C1 segment of cervical spinal cord (tissue), 14 donors: ENCODE measurements at places on chromosomes 12 and 14.

DNA sequence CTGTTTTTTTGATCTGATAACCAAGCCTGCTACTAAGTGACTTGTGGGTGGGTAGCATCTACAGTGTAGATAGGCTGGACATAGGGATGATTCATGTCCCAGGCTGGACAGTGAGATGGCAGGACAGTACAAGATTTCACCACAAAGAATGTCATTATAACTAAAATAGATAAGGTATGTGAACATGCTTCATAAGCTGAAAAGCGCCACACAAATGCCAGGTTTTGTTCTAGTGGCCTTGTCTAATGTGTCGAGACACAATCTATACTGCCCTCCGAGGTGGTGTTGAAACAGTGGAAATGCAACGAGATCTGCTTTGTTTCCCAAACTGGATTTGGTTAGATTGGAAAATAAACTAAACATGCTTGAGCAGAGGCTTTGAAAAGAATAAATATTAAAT lies 4.4 kb downstream of the LGALS3 start:
- DNase-seq, result no peak

- no peak for DNase-seq
Measured at GRCh38 chr12:5166976-5167375, 123.3 kb downstream of the KCNA5 start.

DNA sequence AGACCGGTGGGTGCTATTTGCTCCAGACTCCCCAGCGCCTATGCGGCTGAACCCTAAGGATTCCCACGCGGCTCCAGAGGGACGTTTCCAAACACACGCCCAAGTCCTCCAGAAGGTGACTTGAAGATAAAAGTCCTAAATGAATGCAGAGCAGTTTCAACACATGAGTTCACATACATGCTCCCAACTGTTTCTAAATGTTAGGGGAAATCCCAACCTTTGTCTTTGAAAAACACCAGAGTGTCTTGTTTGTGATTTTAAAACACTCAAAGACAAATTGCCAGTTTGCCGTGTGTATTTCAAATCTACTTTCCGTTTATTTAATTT lies 252.9 kb upstream of the SFSWAP start:
- no peak for DNase-seq

DNA sequence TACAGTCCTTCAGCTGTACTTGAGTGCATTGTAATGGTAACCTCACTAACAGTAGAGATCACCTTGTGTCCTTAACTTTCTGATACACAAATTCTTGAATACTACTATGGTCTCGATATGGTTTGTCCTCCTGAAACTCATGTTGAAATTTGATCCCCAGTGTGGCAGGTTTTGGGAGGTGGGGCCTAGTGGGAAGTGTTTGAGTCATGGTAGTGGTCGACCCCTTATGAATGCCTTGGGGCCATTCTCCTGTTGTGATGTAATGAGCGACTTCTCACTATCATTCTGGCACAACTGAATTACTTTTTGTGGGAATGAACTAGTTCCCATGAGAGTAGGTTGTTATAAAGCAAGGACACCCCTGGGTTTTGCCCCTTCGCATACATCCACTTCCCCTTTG lies 52.3 kb downstream of the IPO8 start:
- no peak for DNase-seq

- DNase-seq, result no peak
Measured at GRCh38 chr14:96126339-96126782, 78.3 kb upstream of the BDKRB2 start.

DNA sequence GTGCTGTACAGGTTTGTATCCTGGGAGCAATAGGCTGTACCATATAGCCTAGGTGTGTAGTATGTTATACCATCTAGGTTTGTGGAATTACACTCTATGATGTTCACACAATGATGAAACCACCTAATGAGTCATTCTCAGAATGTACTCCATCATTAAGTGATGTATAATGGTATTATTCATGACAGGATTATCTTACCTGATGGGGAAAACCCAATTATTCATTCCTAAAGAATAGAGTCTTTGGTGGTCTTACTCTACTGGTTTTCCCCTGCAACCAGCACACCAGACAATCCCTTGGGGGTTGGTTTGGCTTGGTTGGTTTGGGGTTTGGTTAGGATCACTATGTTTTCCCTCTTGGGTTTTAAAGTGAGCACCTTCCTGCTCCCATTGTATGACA lies 12.6 kb upstream of the OR10P1 start:
- no peak for DNase-seq

- DNase-seq, result no peak
Measured at GRCh38 chr14:95667249-95667693, 19.0 kb upstream of the TCL1B start.

- no peak for DNase-seq
Measured at GRCh38 chr12:25906651-25907340, 51.7 kb upstream of the RASSF8 start.

GRCh38 chr12:133058203-133059113 lies 21.1 kb downstream of the ZNF84 start:
- no peak for DNase-seq

GRCh38 chr12:6096527-6096926 lies 27.9 kb downstream of the VWF start:
- no peak for DNase-seq

DNA sequence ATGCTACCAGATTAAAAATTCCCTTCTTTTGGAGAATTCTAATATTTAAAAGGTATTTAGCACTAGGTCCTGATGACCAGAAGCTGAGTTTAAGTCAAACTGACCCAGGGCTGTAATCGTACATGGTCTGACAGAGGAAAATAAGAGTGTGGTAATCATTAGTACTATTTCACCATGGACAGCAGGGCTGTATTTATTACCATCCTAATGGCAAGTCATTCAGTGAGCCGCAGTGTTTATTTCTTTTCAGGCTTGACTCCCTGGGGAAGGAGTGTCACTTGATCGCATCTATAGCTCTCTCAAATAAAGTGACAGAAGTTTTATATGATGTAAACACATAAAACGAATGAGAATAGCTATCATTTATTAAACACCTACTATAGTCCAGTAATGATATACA lies 261.8 kb downstream of the BTG1 start:
- DNase-seq, result no peak

GRCh38 chr12:32397696-32398095 lies 1.7 kb upstream of the FGD4 start:
- no peak for DNase-seq

DNA sequence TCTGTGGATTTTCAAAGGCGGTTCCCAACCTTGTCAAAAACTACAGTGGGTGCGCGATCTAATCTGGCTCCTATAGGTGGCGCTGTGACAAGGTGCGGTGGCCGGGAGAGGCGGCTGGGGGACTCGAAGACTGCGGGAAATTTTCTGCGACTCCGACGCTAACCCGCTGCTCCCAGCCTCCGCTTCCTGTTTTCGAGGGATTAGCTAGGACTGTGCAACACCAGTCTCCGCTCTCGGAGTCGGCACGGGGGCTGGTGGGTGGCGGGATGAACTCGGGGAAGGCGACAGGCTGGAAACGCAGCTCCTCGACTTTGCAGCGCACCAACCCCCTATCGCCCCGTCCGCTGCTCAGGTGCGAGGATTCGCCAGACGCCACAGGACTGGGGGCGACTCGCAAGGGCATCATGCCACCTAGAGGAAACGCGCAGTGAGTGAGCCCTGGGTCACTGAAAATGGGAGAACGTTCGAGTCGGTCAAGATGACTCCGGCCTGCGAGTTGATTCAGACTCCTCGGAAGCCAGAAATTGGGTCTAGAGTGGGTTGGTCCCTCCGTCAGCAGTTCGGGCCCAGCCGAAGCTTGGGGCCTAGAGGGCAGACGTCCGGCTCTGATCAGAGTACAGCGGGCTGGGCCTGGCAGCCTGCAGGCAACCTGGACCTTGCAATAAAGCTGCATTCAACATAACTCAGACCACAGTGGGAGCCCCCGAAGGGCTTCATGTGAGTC lies 5.5 kb upstream of the PAX9 start:
- no peak for DNase-seq

GRCh38 chr12:64335886-64336466 lies 54.6 kb downstream of the C12orf56 start:
- DNase-seq, result no peak

- no peak for DNase-seq
Measured at GRCh38 chr12:109588461-109589239, 15.1 kb downstream of the MVK start.

DNA sequence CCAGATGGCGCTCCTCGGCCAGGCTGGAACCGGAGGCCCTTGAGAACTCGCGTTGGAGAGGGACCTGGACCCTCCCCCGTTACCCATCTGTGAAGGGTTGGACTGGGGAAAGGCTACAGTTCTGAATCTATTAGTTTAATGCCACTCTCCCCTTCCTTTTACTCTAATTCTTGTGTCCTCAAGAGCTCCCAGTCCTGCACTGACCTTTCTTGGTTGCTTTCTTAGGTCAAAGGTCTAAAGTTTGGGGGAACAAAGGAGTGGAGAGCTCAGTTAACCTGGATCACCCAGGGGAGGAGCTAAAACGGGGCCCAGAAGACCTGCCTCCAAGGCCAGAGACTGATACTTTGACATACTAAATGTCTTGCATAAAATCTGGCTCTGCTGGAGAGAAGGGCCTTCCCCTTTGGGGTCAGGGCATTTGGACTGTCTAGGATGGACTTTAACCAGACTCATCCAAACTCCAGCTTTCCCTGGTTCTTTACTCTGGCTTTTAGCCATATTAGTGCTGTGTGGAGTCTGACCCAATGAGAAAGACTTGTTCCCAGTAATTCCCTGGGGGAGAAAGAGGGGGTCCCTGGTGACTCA lies 923 bp upstream of the MLF2 start:
- DNase-seq, result no peak
